ENCODE measurements at places on chromosomes 12 and 14. TPM values are rescaled to one million over a fixed set of nuclear protein-coding genes. Genes with fewer than 3 reads are reported as not detected.

GRCh38 chr14:69313176-69313575 lies 53.2 kb downstream of the GALNT16 start:
- H3K36me3 ChIP-seq, result no peaks in the 10 kb centered on the region
- H3K27ac ChIP-seq, result no peak overlapping the region
- H3K4me3 ChIP-seq, result no peak overlapping the region
- H3K27me3 ChIP-seq, result no peaks in the 10 kb centered on the region
- no peak for DNase-seq

DNA sequence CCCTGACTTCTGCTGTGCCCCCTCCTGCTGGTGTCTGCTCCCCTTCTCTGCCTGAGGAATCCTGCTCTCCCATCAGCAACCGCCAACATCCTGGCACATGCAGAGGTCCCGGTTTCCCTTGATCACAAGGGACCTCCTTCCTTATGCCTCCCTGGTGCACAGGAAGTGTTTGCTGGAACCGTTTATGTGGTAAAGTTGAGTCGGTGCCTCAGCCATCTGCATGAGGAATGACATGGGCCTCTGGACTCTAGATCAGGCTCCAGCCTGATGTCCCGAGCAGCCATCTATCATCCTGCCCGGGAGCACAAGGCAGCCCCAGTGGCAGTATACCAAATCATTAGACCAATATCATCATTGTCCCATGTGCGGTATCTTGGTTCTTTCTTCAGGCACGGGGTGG lies 90.4 kb downstream of the BORCS5 start:
- no peak overlapping the region for H3K27ac ChIP-seq
- peaks cover 31% of the 10 kb centered on the region for H3K4me1 ChIP-seq
- DNase-seq, result no peak
- no peak overlapping the region for H3K4me3 ChIP-seq
- no peaks in the 10 kb centered on the region for H3K36me3 ChIP-seq

DNA sequence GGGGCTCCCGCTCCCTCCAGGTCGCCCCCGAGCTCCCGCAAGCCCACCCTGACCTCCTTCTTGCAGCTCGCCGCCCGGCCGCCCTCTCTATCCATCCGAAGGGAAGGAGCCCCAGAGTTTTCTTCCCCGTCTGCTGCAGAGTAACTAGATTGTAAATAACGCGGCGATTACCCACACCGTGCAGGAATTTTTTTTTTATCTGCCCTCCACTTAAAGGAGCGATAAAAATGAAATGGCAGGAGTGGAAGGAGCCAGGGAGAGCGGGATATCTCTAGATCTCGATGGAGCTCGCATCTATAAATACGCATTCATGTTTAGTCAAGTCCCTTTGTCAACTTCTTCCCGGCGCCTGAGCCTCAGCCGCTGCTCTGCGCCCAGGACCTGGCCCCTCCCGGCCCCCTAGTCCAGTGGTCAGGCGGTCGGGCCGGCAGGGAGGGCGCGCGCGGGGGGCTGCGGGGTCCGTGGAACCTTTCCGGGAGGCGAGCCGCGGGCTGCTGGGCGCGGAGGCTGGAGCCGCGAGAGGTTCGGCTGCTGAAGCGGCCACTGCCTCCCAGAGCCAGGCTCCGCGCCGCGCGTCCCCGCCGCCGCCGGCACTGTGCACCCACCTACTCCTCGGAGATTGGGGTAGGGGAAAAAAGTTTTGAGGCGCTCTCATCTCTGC lies 386.0 kb downstream of the BCAT1 start:
- peaks cover 39% of the 10 kb centered on the region for H3K4me1 ChIP-seq
- no peaks in the 10 kb centered on the region for H3K27me3 ChIP-seq

GRCh38 chr14:29536886-29537511 lies 390.6 kb downstream of the PRKD1 start:
- H3K4me1 ChIP-seq, result no peaks in the 10 kb centered on the region
- H3K27ac ChIP-seq, result no peak overlapping the region
- DNase-seq, result no peak
- H3K4me3 ChIP-seq, result no peak overlapping the region

GRCh38 chr12:84912198-84913128 lies at the start of gene SLC6A15:
Gene SLC6A15 (minus strand): TSS chr12:84912799. CDS start chr12:84892120, 20,679 bp downstream.
- H3K27me3 ChIP-seq, result no peaks in the 10 kb centered on the region
- H3K36me3 ChIP-seq, result no peaks in the 10 kb centered on the region
- no peak within 1 kb of the TSS for H3K4me3 ChIP-seq
- no peak within 1 kb of the TSS for H3K27ac ChIP-seq
- no peaks in the 10 kb centered on the region for H3K4me1 ChIP-seq

DNA sequence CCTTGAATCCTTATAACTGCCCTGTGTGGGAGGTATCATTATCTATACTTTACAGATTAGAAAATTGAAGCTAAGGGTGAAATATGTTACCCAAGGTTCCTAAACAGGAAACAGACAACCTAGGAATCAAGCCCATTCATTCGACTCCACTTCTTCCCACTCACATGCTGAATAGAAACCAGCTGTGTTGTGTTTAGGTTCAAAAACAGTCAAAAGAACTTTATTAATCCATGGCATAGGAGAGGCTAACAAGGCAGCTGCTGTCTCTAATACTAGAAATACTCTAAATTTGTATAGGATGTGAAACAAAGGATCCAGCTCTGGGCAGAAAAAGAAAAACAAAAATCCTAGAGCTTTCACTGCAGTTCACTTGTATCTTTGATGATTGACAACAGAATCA lies 9.9 kb downstream of the AMDHD1 start:
- peaks cover 12% of the 10 kb centered on the region for H3K4me1 ChIP-seq
- no peak for DNase-seq
- H3K36me3 ChIP-seq, result no peaks in the 10 kb centered on the region
- no peaks in the 10 kb centered on the region for H3K27me3 ChIP-seq
- no peak overlapping the region for H3K4me3 ChIP-seq
- no peak overlapping the region for H3K27ac ChIP-seq

DNA sequence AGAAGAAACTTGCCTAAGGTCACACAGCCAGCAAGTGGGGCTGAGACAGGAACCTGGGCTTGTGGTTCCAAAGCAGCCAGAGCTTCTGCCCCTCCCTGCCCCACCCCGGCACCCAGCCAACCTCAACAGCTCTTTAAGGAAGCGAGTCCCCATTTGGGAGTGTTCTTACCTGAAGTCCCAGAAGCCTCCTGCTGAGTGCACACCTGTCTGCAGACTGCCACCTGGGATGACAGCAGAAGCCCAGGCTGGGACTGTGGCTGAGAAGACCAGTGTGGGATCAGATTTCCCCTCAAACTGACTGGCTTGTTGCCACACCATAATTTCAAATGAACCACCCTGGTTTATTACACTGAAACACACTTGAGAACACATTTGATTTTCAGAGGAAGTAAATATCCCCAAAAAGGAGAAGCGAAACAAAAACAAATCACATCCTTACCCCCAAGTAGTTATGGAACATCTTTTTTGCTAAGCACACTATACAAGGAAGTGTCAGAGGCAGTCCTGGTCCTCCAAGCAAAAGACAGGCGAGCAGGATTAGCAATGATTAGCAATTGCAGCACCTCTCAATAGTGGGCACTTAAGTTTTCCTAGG lies 6.3 kb upstream of the RIN3 start:
- no peak overlapping the region for H3K27ac ChIP-seq
- H3K27me3 ChIP-seq, result no peaks in the 10 kb centered on the region
- no peaks in the 10 kb centered on the region for H3K36me3 ChIP-seq
- peaks cover 44% of the 10 kb centered on the region for H3K4me1 ChIP-seq
- DNase-seq, result no peak

DNA sequence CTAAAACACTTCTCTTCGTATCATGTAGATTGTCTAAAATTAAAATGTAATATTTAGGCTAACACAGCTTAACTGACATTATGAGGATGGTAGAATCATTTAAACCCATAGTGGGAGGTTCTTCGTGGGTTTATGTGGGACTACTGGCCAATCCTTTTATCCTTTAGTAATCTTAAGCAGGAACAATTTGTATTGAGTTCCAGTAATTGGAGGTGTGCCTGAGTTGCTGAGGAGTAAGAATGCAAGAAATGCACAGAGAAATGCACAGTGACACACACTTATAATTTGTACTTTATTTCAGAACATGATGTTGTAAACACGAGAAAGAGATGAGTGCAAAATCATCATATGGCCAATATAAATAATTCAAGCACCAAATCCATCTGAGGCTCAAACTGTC lies 22.3 kb downstream of the OTOGL start:
- H3K27ac ChIP-seq, result no peak overlapping the region
- H3K4me3 ChIP-seq, result no peak overlapping the region
- H3K27me3 ChIP-seq, result no peaks in the 10 kb centered on the region

GRCh38 chr12:38880288-38880687 lies 25.1 kb downstream of the CPNE8 start:
- H3K27me3 ChIP-seq, result no peaks in the 10 kb centered on the region
- DNase-seq, result no peak
- no peak overlapping the region for H3K4me3 ChIP-seq
- H3K4me1 ChIP-seq, result peaks cover 15% of the 10 kb centered on the region

DNA sequence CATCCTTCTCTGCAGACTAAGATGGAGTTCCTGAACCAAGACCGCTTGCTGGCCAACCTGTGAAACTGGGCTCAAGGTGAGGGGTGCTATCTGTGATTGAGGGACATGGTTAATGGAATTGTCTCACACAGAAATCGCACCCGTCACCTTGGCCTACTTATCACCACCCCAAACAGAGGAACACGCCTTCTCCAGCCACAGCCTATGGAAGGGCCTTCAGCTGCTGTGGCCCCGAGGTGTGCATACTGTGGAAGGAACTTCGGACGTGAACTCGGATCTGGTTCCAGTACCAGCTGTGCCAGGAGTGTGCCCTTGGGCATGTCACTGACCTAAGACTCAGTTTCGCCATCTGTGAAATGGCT lies 44.4 kb downstream of the EVL start:
- no peak for DNase-seq
- no peaks in the 10 kb centered on the region for H3K36me3 ChIP-seq
- H3K4me1 ChIP-seq, result no peaks in the 10 kb centered on the region
- H3K4me3 ChIP-seq, result no peak overlapping the region
- no peak overlapping the region for H3K27ac ChIP-seq

DNA sequence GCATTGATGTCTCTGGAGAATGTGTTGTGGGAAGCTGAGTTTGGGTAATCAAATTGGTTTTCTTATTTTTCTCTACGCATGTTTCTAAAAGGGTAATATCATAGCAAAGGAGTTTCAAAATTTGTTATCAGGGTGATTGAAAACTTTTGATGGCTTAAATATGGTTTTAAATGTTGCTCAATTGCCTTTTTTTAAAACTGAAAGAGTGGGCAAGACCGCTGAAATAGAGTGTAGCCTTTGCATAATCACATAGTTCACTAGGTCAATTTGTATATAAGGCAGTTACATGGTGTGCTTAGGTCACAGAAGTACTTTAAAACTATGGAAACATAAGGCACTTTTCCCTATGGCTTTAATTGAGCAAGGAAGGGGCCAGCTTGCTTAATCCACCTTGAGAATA lies 167.4 kb downstream of the SNAPC1 start:
- no peak for DNase-seq
- H3K4me1 ChIP-seq, result peaks cover 43% of the 10 kb centered on the region
- H3K27ac ChIP-seq, result no peak overlapping the region
- no peaks in the 10 kb centered on the region for H3K36me3 ChIP-seq

The SLC6A15 gene
- not detected for total RNA-seq

The GYS2 gene
- total RNA-seq, result 0.66 TPM

The CLEC6A gene
- not detected for total RNA-seq

The SLC24A4 gene
- not detected for total RNA-seq

The MARS1 gene
- 515 TPM for total RNA-seq

The RNASE7 gene
- not detected for total RNA-seq
